ENCODE measurements at places on chromosomes 16 and 17.

- H3K27me3 ChIP-seq, result peaks cover 3% of the 10 kb centered on the region
- peaks cover 37% of the 10 kb centered on the region for H3K4me1 ChIP-seq
- no peaks in the 10 kb centered on the region for H3K36me3 ChIP-seq
- H3K27ac ChIP-seq, result no peak overlapping the region
Measured at GRCh38 chr17:78716292-78716691, 65.8 kb downstream of the CYTH1 start.

GRCh38 chr17:78441271-78441971 lies 63.0 kb downstream of the PGS1 start:
- H3K4me1 ChIP-seq, result no peaks in the 10 kb centered on the region
- H3K27me3 ChIP-seq, result no peaks in the 10 kb centered on the region
- H3K27ac ChIP-seq, result no peak overlapping the region
- DNase-seq, result no peak
- no peak overlapping the region for H3K4me3 ChIP-seq
- H3K36me3 ChIP-seq, result no peaks in the 10 kb centered on the region

DNA sequence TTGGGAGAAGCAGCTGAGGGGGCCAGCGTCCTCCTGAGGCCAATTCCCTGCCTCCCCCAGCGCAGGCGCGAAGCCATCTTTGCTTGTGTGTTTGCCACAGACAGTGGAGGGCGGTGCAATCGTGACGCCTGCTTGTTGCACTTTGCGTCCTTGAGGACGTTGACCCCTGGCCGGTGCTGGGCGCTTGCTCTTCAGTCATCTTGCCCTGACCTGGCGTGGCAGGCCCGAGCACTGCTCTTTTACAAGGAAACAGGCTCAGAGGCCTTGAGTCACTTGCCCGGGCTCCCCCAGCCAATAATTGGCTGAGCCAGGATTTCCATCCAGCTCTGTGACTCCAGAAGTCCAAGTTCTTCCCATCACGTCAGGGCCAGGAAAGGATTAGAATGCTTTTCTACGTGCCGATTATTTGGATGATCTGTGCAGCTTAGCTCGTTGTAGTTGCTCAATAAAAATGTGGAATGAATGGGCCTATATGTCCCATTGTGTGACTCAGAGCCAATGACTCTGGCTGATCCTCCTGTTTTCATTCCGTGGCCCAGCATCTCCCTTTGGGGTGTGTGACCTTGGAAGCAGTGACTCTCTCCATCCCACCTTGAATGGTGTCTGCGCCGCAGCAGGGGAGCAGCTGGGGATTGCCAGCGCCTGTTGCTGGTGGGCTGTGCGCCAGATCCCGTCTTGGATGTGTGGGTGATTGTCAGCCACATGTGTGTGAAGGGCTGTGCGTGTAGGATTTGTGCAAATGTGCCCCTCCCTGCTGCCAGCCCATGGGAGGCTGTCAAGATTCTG lies 214.1 kb downstream of the SEC14L1 start:
- peaks cover 9% of the 10 kb centered on the region for H3K36me3 ChIP-seq
- H3K27ac ChIP-seq, result peak overlapping the region; percentile 28
- no peak for DNase-seq
- no peaks in the 10 kb centered on the region for H3K27me3 ChIP-seq
- H3K4me3 ChIP-seq, result no peak overlapping the region

GRCh38 chr16:3183445-3184139 lies 4.4 kb upstream of the OR1F1 start:
- DNase-seq, result peak; percentile 42
- H3K36me3 ChIP-seq, result no peaks in the 10 kb centered on the region
- H3K4me1 ChIP-seq, result peaks cover 19% of the 10 kb centered on the region
- H3K27me3 ChIP-seq, result peaks cover 59% of the 10 kb centered on the region
- H3K27ac ChIP-seq, result 0 out of 2 replicates have a peak overlapping the region, but pooled peaks have one; percentile 60
- peak overlapping the region; percentile 98 for H3K4me3 ChIP-seq

DNA sequence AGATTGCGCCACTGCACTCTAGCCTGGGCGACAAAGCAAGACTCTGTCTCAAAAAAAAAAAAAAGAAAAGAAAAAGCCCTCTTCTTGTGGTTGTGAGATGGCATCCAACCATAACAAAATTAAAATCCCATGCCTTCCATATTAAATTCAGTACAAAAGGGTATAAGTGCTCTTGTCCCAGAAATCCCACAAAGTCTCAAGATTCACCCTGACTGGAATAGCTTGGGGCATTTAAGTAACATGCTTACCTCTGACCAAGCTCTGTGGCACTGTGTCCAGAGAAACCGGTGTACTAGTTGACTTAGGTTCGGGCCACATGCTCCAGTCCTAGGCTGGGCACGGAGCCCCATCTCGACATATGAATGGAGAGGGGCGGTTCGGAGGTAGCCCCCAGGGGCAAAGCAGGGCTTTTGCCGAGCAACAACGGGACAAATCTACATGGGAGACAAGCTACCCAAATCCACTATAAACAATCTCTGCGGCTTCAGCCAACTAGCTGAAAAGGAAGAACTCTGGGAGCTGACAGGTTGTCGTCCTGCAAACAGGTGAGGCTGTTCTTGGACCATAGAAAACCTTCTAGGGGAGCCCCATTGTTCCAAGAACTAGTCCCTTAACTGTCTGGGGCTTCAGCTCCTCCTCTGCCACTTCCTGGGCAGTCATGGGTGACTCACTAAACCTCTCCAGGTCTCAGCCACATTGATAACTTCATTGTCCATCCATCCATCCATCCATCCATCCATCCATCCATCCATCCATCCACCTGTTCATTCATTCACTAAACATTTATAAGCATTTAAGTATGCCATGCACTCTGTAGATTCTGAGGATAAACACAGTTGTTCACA lies 10.3 kb upstream of the IL4R start:
- peaks cover 14% of the 10 kb centered on the region for H3K4me1 ChIP-seq
- H3K36me3 ChIP-seq, result peaks cover 9% of the 10 kb centered on the region
- no peak for DNase-seq
- no peak overlapping the region for H3K4me3 ChIP-seq

DNA sequence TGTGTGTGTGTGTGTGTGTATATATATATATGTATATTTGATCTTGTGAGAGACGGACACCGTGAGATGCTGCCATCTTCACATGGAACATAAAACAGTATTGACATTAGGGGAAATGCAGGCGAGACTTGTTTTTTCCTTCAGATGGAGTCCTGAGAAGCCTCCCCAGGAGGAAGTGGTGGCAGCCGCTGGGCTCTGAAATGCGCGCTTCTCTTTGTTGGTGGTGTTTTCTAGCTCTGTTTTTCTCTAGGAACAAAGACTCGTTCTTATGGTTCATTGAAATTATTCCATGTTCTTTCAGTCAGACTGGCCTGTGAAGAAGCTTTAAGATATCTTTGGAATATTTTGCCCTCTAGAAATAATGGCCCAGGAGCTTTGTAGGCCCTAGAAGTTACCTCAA lies 32.9 kb downstream of the SNX29 start:
- DNase-seq, result no peak
- H3K36me3 ChIP-seq, result no peaks in the 10 kb centered on the region
- no peaks in the 10 kb centered on the region for H3K27me3 ChIP-seq
- no peak overlapping the region for H3K27ac ChIP-seq
- H3K4me3 ChIP-seq, result no peak overlapping the region

Measured in WTC11 (cell line).